ENCODE measurements at places on chromosomes 2 and 18.

DNA sequence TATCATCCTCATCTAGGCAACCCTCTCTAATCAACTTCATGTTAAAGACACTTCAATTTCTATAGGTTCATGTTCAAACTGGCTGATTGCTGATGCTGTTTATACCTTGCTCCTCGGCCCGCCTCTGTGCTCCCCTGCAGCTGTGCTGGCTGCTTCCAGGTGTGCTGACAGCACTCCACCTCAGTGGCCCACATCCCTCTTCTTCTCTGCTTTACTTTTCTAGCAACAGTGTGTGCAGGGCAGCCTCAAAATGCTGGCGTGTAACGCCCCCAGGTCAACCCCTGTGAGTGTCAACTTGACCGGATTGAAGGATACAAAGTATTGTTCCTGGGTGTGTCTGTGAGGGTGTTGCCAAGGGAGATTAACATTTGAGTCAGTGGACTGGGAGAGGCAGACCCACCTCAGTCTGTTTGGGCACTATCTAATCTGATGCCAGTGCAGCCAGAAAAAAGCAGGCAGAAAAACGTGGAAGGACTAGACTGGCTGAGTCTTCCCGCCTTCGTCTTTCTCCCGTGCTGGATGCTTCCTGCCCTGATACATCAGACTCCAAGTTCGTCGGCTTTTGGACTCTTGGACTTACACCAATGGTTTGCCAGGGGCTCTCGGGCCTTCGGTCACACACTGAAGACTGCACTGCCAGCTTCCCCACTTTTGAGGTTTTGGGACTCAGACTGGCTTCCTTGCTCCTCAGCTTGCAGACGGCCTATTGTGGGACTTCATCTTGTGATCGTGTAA, 94.7 kb downstream of the COL6A3 start:
- DNase-seq: no peak

DNA sequence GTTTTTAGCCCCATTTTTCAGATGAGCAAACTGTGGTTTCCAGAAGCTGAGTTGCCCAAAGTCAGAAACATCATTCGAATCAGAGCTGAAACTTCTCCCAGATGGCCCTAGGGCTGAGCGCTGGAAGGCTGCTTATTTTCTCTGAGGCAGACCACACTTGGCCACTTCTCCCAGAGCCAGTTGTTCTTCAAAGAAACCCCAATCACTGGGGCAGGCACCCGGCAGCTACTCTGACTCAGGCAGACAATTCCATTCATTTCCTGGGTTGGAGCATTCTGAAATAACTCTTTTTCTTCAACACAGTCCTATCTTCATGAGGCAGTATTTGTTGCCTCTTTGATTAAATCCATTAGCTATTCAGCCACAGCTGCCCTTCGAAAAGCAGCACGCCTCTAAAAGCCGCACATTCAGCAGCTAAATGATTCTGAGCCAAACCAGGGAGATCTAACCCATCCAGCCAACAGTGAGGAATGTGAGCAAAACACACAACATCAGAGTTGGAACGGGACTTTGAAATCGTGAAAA, 40.9 kb downstream of the LRATD1 start:
- DNase-seq: no peak

DNA sequence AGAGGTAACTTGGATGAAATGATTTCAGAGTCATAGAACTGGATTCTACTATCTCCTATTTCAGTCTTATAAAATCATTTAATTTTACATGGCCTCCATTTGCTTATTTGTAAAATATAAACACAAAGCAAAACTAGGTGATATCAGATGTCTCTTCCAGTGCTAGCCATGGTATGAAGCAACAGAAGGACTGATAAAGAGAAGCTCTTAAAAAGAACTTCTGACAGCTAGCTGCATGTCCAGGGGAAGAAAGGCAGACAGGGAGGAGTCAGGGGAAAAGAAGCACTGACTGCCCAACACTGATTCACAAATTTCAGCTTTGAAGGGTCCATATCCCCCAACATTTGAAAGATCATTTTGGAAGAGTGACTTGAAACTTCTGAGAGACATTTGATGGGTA, 6.4 kb downstream of the SLC8A1 start:
- DNase-seq: no peak

- DNase-seq: no peak
These were observed 43.8 kb upstream of the DDX18 start for GRCh38 chr2:117770730-117771129.
